ENCODE measurements at places on chromosomes 7 and 10.

DNA sequence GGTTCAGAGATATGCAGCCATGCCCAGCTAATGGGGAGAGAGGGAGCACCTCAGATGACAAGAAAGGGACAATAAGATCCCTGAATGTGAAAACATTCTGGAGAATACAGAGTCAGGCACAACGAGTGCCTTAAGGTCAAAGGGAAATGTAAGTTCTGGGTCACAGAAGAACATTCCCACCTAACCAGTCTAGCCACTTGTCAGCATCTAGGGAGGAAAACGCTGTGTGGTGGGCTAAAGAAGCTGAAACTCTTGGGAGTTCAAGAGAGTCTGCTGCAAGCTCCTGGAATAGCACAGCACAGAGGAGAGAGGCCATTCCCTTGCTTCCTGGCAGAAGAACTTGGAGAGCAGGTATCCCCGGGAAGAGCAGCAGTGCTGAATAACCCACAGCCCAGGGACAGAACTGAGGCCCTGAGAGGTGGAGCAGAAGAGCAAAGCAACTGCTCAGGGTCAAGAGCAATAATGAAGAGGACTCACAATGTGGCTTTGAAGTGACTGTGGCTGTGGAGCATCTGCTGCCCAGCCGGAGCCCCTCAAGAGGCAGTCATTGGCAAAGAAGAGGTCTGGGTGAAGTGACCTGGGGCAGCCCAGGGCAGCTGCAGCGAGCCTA is 182.3 kb downstream of the NPSR1 start:
- no peak for DNase-seq

GRCh38 chr10:31808258-31809218 is 120.1 kb downstream of the ARHGAP12 start:
- DNase-seq: peak; percentile 83

DNA sequence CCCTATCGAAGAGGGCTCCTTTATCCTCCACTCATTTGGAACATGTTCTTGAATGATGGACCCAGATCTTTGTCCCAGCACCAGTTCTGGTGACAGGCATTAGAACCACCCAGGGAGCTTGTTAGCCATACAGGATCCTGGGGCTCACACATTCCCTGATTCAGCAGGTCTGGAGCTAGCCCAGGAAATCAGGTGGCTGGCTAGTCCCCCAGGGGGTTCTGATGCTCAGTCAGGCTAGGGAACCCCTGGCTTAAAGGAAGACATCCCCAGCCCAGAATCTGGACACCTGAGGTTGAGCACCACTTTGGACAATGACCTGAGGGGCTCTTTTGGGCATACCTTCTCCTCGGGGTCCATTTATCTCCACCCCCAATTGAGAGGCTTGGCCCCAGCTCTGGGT is 37.0 kb upstream of the NANOS1 start:
- no peak for DNase-seq

DNA sequence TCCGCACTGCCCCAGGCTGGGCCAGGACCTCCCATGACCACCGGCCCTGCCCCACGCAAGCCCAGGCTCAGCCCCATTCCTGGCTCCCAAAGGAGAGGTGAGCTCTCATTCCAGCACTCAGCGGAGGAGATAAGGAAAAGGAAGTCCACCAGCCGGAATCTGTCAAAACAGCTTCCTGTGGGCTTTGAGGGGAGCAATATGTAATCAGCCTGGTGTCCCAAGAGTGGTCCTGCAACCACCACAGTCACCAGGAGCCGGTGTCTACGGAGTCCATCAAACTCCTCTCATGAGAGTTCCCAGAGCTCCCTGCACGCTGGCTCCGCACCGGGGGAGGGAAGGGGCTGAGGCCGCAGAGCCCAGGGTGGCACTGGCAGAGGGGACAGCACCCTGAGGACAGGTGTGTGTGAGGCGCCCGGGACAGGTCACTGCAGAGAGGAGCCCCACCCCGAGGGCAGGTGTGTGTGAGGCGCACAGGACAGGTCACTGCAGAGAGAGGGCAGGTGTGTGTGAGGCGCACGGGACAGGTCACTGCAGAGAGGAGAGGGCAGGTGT is 57.9 kb downstream of the STK32C start:
- no peak for DNase-seq

GRCh38 chr10:51266496-51266895 is 192.2 kb downstream of the PRKG1 start:
- no peak for DNase-seq

- peak; percentile 75 for DNase-seq
Observed at GRCh38 chr7:127938588-127938987, 92.6 kb downstream of the LRRC4 start.

- no peak for DNase-seq
Observed at GRCh38 chr10:123425680-123426079, 240.5 kb upstream of the GPR26 start.

DNA sequence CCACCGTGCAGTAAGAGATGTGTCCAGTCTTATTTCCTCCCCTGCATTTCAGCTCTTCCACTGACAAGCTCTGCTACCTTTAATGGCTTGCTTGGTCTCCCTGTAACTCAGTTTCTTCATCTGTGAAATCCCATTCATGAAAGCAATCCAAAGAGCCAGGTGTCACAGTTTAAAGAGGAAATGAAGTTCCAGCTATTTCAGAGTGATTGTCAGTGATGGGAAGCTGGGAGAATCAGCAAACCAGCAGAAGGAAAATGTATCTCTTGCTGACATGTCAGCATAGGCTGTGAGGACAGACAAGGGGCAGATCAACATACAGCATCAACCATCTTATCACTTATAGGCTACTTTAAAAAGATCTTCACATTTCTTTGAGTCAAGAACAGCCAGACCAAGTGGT is 445.3 kb downstream of the ADRA2A start:
- no peak for DNase-seq

DNA sequence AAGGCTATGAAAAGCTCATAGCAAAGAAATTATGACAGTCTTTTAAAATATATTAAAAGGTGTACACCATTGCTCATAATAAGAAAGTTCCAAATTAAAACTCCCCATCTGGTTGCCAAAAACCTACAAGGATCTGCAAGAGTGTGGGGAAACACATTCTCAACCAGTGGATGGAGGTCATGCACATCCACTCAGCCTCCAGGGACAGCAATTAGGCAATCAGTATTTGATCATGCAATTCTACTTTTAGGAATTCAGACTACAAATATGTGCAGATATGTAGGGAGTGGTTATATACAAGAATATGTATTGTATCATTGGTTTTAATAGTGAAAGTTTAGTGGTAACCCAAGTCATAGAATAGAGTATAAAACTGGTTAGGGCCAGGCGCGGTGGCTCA is 157.8 kb downstream of the FGFR2 start:
- DNase-seq: no peak

GRCh38 chr7:24042028-24042427 is 242.0 kb upstream of the NPY start:
- DNase-seq: no peak

- peak; percentile 55 for DNase-seq
Observed at GRCh38 chr10:111128331-111129180, 51.7 kb downstream of the ADRA2A start.

DNA sequence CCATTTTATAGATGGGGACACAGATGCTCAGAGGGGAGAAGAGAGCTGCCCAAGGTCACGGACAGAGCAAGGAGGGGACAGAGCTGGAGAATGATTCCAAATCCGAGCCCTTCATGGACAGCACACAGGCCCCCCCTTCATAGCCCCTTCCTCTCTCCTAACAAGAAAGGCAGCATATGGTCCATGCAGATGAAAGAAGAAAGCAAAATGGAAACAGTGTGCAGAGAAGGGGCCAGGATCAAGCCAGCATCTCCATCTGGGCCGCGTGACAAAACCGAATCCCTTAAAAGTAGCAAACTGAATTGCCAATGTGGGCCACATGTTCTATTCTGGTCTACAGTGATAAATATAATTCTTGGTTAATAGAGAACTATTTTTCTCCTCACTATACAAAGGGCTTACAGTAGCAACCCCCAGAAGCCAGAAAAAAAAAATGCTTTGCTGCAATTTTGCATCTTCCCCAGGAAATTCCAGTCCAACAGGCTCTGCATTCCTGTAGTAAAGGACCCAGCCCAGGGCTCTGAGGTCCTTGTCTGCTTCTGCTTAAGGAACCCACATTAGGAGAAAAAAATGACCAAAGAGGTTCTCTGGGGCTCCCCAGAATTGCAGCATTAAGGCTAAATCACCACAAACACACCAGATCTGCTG is 7.8 kb downstream of the CPXM2 start:
- DNase-seq: no peak

GRCh38 chr7:55504967-55505658 is 67.2 kb downstream of the VOPP1 start:
- DNase-seq: no peak

- DNase-seq: no peak
Observed at GRCh38 chr7:8560501-8560900, 127.1 kb downstream of the NXPH1 start.

GRCh38 chr7:70698219-70698832 is 433.6 kb upstream of the GALNT17 start:
- DNase-seq: peak; percentile 72

GRCh38 chr7:409339-410281 is 110.0 kb downstream of the PDGFA start:
- no peak for DNase-seq

DNA sequence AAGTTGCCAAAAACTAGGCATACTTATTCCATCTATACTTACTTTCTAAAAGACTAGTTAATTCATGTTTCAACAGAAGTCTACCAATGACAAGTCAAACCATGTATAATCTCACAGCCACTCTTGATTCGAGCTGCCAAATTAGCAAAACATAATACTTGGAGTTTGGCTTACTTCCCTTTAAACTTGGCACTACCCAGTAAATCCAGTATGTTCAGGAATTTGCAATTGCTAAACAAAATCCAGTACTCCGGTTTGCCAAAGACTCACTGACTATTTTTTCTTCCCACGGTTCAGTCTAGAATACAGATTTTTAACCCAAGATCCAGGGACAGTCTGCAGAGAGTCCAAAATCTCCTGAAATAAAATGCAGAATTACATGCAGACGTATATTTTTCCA is 4.6 kb downstream of the OAT start:
- peak; percentile 11 for DNase-seq

DNA sequence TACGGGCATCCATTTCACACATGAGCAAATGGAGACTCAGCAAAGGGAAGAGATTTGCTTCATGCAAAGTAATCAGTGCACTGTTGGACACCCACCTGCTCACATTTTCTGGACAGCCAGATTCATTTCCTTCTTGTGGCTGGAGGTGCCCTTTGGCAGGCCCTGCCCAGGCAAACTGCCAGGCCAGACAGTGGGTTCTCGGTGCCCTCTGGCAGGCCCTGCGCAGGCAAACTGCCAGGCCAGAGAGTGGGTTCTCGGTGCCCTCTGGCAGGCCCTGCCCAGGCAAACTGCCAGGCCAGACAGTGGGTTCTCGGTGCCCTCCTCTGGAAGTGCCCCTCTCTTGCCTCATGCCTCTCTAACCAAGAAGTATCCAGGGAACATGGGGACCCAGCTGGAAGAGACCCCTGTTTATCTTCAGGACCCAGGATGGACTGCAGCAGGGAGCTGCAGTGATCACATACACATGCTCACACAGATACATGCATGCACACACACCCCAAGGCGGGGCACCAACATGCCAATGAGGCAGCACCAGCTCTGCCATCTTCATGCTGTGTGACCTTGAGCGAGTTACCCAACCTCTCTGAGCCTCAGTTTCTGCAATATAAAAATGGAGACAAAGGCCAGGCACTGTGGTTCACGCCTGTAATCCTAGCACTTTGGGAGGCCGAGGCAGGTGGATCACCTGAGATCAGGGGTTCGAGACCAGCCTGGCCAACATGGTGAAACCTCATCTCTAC is 67.1 kb downstream of the OAT start:
- no peak for DNase-seq

GRCh38 chr10:85557077-85557476 is 809.5 kb downstream of the GRID1 start:
- peak; percentile 4 for DNase-seq

DNA sequence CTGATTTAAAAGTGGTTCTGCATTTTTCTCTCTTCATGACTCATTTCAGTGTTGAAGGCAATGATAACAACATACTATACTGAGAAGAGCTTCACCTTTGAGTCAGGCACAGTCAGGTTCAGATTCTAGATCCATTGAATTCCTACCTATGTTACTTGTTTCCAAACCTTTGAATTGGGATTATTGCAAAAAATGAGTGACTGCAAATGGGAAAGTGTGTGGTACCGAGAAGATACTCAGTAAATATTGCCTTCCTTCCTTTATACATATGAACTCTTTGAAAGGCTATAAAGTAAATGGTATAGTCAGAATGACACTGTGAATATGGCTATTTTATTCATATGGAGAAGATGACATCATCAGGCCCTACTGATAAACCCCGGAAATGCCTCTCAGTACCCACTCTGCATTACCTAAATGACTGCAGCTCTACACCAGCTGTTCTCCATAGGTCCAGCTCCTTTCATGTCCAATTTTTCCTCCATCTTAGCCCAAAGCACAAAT is 66.7 kb upstream of the FGL2 start:
- no peak for DNase-seq

DNA sequence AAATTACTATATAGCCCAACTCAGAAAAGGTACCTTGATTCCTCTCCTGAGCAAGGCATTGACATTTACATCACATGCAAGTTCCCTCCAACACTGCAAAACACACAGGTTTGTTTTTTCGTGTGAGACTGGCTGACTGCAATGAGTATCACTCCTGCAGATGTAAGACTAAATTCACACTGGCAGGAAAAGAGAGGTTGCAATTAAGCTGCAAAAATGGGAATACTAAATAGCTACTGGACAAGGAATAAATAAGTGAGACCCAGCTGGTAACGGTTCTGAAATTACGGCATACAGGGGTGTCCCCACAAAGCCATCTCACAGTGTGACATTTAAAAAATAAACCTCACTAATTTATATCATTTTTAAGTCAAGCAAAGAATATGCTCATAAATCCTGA is 97.3 kb downstream of the PIP4K2A start:
- no peak for DNase-seq

DNA sequence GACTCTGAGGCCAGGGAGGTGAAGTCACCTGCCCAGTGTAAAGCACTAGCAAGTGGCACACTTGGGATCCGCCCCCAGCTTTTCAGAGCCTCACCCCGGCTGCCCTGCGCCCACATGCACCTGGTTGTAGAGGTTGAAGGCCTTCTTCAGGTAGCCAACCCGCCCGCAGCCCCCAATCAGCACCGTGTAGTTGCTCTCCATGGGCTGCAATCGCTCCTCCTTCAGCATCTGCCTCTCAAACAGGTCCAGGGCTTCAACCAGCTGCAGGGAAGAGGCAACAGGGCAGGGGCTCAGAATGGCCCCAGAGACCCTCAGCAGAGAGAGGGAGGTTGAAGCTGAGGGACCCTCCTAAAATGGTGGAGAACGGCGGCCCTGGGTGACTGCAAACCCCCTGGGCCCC is 5.4 kb downstream of the PTCD1 start:
- DNase-seq: no peak
